ENCODE measurements at places on chromosomes 7 and 10.

- no peak for DNase-seq
These were observed 46.4 kb upstream of the DPYSL4 start for GRCh38 chr10:132140167-132140925.

DNA sequence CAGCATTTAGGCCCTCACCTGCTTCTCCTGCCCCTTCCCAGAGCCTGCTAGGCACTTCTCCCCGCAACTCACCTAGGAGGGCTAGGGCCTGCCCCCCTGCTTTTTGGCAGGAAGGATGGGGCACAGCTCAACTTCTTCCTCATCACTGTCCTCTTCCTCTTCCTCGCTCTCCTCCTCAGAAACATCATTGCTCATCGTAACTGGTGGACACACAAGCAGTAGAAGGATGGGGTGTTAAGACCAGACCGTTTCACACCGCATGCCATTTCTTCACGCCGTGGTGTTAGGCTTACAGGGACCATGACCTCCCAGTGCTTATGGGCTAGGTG, 1.6 kb downstream of the NPM3 start:
- DNase-seq, result no peak

- DNase-seq, result no peak
These were observed 20.3 kb downstream of the TTYH3 start for GRCh38 chr7:2651847-2652735.

DNA sequence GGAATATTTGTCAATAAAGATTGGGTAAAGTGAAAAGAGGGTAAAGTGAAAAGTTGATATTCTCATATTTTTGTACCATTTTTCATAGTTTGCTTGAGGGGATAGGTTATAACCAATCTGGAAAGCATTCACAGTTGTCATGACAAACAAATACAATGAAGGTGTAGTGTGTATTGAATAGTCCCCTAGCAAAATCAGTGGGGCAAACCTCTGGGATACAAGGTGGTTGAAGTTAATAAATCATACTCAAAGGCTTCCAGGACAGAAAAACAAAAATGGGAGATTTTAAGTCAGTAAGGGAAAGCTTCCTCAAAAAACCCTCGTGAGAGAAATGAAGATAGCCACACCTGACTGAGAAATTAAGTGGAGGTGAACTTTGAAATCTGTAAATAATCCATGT, 39.4 kb downstream of the PHTF2 start:
- no peak for DNase-seq

DNA sequence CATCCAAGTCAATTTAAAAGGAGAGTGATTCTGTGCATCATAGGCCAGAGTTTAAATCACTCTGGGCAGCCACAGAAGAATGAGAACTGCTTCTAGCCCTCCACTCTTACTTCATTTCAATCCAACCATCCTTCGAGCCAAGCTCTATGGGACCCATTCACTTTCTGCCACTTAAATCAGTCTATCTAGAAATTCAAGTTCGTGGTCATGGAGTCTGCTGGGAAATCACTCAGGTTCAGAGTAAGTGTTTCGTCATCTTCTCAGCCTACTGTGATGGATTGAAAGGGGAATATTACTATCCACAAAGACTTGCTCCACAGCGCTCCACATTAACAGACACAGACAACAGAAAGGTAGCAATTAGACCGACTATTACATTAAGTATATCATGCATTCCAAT, 4.6 kb downstream of the DCLRE1C start:
- no peak for DNase-seq

GRCh38 chr10:68135362-68135761, 26.1 kb downstream of the MYPN start:
- peak; percentile 57 for DNase-seq

GRCh38 chr7:52423251-52423650, 612.2 kb upstream of the POM121L12 start:
- DNase-seq, result no peak

- DNase-seq, result no peak
These were observed 99.9 kb upstream of the BAIAP2L1 start for GRCh38 chr7:98500764-98501163.

GRCh38 chr7:54349229-54349628, 192.9 kb upstream of the VSTM2A start:
- no peak for DNase-seq

DNA sequence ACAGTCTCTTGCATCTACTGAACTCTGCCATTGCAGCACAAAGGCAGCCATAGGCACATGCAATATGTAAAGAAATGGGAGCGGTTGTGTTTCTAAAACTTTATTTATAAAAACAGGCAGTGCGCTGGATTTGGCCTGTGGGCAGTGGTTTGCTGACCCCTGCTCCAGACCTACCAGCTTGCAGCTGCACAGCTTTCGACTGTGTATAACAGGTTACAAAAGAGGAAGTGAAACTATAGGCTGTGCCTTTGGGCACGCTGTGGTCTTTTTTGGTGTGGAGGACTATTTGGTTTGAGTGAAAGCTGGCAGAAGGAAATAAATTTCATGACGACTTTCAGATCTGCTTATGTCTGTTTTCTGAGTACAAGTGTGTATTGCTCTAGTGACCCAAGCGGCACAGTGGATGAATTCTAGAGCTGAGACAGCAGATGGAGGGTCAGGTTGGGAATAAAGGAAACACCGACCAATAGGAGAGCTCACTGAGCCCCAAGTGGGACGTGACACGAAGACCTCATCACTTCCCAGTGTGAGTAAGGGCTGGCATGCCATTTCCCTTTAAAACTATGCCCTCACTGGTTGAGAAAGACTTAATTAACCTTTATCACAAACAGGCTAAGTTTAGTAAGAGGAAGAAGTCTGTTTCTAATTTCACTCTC, 152.7 kb downstream of the ANK3 start:
- DNase-seq, result peak; percentile 63

DNA sequence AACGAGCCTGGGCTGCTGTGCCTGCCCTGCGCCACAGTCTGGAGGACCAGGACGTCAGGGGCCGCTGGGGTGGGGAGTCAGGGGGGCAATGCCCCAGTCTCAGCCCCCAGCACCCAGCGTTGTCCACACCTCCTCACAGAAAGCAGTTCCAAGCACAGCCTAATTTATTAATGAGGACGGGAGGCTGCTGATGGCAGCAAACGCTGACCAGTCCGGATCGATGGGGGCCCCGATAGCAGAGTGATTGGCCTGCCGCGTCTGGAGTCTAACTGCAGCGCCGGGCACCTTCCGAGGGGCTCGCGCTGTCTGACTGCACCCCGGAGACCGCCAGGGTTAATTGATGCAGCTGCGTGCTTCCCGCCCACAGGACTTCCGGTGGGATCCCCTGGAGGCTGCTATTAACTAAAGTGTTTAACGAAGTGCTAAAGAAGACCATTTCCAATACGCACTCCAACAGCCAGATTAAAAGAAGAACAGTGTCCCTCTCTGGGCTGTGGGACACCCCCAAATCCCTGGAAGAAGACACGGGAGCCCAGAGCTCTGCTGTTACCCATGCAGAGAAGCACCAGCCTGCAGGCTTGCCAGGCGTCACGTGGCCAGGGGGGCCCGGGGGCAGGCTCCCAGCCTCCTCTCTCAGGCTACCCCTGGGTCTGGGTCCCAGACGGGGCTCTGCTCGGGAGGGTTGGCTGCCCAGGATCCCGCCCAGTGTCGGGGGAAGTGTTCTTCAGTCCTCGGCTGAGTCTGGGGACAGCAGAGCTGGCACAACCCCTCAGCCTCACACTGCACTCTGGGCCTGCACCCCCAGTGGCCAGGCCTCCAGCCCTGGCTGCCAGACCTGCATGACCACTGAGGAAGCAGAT, 63.8 kb downstream of the MICALL2 start:
- DNase-seq, result no peak

GRCh38 chr10:57661206-57661605, 606.5 kb downstream of the IPMK start:
- DNase-seq, result no peak

GRCh38 chr7:125425506-125425905, 495.9 kb upstream of the POT1 start:
- DNase-seq, result no peak

- no peak for DNase-seq
These were observed 265.0 kb upstream of the NPSR1 start for GRCh38 chr7:34392972-34393371.

- peak; percentile 31 for DNase-seq
These were observed 75.6 kb downstream of the CCDC6 start for GRCh38 chr10:59830601-59831259.

GRCh38 chr7:88300401-88300945, 6.2 kb downstream of the STEAP4 start:
- peak; percentile 5 for DNase-seq

- DNase-seq, result no peak
These were observed 256.7 kb downstream of the SEMA3A start for GRCh38 chr7:83937930-83938329.

DNA sequence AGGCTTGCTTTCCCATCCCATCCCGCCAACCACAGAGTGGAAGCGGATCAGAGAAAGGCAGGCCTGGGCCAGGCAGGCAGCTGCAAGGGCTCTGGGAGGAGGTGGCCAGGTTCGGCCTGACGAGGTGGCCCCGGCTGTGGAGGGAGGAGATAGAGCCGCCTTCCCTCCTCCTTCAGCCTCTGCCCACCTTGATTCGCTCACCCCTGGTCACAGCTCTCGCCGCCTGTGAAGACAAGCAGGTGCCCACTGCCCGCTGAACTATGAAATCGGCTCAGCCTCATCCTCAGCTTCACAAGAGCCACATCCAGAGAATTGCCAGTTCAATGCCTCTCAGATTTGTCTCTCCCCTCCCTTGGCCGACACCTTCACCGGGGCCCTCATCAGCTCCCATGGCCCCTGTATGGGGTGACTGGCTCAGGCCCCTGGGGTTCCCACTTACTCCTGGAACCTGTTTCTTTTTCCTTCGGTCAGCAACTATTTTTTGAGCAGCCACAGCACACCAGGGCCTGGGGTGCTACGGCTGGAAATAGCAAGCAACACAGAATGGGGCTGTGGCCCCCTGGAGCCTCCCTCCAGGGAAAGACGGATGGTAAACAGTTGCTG, 80.0 kb upstream of the CHST15 start:
- DNase-seq, result no peak

DNA sequence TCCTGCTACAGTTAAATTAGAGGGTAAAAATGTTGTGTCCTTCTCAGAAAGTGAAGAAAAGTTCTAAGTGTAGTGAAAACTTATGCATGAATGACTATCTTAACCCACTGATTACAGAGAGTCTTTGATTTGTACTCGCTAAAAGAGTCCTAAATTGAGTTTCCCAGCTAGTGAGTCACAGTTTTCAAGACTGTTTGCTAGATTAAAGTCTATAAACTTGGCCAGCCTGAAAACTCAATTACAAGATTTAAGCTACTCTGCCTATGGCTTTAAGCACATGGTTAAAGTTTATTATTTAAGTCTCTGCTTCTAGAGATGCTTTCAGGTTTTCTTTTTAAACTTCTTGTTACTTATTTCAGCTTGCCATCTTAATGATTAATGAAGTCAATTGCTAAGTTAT, 44.4 kb downstream of the MRPS24 start:
- no peak for DNase-seq

- no peak for DNase-seq
These were observed 5.2 kb downstream of the NAMPT start for GRCh38 chr7:106279425-106280197.

- DNase-seq, result peak; percentile 52
These were observed 215.7 kb downstream of the BAMBI start for GRCh38 chr10:28892818-28893547.

DNA sequence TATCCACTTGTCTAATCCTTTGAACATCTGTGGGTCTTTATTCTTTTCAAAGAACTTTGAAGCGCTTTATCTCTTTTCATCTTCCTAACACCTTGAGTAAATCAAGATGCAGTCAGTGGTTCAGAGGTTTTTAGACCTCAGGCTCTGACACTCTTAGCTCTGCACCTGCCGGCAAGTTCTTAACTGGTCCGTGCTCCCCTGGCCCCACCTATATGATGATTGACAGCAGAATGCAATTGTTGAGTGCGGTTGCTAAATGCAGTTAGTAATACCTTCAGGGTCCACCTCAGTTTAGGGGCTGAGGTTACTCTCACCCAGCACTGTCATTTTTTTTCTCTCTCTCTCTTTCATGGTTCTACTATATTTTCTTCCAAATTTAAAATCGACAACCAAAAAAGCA, 854.2 kb upstream of the AUTS2 start:
- no peak for DNase-seq

GRCh38 chr7:87110778-87111177, 41.5 kb upstream of the DMTF1 start:
- no peak for DNase-seq

DNA sequence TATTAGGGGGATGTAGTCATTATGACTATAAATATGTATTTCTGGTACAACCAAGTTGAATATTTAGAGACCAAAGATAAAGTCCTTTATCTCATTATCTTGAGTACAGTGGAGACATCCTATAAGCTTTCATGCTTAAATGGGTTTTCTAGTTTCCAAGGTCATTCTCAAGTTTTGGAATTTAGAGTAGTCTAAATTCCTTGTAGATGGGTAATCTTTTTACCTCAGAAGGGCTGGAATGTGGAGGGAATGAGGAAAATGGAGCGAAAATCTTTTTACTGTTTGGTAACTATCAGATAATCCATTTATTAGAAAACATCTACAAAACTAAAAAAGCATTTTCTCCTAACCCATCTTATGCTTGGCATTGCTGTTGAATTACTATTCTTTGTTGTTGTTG, 181.3 kb downstream of the RNF133 start:
- no peak for DNase-seq

DNA sequence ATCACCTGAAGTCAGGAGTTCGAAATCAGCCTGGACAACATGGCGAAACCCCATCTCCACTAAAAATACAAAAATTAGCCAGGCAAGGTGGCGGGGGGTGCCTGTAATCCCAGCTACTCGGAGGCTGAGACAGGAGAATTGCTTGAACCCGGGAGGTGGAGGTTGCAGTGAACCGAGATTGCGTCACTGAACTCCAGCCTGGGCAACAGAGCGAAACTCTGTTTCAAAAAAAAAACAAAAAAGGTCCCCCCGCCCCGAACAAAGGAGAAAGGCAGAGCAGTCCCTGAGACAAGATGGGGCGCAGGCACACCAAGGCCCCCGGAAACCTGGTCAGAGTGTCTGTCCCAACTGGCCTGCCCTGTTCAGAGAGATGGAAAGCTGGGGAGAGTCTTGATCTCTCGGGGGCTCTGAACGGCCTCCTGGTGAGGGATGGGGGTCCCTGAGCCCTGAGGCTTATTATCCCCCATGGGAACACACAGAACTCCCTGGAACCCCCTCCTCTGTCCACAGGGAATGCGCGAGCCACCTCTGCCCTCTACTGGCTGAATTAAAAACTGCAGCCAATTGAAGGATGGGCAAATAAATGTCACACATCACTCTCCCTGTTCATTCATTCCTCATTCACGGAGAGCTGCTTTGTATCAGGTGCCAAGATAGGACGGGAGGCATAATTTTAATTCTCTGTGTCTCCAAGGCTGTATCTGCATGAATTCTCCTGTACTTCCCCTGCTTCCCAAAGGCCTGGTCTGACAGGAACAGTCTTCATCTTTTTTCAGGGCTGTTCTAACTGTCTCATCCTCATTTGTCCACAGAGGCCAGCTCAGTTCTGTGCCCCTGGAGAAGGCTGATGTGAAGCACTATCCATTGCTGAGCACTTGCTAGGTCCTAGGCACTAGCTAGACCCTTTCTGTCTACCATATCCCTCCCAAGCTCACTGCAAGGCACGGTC, 28.9 kb downstream of the MAT1A start:
- DNase-seq, result peak; percentile 22
